GM19239 (cell line): ENCODE measurements at places on chromosomes 3 and 15.

DNA sequence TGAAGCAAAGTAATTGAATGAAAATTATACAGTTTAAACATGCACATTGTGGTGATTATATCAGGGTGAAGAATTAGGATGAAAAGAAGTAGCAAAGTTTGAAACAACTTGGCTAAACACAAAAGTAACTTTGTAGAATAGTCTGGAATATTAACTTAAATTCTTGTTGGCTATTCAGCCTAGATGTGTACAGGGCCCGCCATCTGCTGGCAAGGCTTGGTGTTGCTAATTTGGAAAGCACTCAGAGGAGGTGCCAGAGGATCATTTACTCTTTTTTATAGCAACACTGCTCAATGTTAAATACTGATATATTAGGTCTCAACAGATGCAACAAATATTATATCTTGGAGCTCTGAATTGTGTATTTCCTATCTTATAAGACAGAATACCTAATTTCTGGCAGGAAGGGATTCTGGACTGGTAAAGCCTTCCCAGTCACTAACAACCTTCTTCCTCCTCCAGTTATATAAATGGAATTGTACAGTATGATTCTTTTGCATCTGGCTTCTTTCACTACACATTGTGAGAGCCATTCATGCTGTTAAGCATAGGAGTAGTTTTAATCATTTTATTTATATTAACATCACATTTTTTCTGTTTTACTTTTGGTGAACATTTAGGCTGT is 36.1 kb downstream of the TTC23 start:
- DNase-seq: peak; percentile 27

DNA sequence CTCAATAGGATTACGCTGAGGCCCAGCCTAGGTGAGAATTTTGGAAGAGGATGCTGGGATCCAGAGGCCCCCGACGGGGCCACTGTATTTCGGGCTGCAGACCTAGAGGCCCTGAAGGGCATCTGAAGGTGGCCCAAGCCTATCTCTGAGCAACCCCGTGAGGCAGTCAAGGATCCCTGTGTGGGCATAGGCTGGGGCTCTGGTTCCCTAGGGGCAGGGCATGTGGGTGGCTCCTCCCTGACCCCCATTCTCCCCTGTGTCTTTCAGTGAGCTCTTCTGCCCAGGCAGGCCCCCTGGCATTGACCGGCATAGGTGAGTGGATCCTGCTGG is 216.0 kb downstream of the SNRPN start:
- no peak for DNase-seq

DNA sequence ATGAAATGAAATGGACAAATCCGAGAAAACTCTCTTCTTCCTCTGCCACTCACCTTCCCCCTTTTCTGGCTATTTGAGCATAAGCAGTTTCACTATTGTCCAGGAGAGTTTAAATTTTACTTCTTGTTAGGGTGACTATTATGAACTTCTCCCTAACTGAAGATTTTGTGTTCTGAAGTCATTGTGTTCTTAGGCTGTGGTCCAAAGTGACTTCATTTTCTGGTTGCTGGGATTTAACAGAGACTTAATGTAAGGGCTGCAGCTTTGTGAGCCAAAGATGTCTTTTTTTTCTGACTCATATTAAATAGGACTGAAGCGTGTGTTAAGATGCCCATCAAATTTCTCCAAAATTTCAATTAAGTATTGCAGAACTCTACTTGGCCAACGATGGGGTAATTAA is 46.5 kb upstream of the FSTL1 start:
- DNase-seq: no peak

GRCh38 chr3:118116991-118117390 is 917.7 kb downstream of the IGSF11 start:
- no peak for DNase-seq

GRCh38 chr3:185959609-185960521 is 22.1 kb upstream of the TRA2B start:
- DNase-seq: no peak

GRCh38 chr3:163561151-163561550 is 1517.1 kb downstream of the SI start:
- no peak for DNase-seq

- DNase-seq: no peak
These were observed 4.6 kb upstream of the NEIL1 start for GRCh38 chr15:75342221-75342620.

- DNase-seq: no peak
These were observed 1.4 kb downstream of the SETD5 start for GRCh38 chr3:9398700-9399336.

DNA sequence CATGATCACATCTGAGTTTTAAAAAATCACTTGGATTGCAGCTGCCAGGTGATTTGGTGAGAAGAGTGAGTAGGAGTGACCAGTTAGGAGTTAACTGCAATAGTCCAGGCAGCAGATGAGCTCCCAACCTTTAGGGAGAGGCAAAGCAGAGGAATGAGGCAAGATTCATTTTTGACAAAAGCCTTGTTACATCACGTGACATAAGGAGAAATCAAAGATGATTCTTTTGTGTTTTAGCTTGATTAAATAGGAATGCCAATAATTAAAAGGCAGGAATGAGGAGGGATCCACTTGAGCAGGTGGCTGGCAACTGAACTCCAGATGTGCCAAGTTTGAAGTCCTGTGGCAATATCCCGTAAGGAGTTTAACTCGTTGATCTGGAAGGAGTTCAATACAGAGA is 2.5 kb downstream of the GATM start:
- DNase-seq: no peak

DNA sequence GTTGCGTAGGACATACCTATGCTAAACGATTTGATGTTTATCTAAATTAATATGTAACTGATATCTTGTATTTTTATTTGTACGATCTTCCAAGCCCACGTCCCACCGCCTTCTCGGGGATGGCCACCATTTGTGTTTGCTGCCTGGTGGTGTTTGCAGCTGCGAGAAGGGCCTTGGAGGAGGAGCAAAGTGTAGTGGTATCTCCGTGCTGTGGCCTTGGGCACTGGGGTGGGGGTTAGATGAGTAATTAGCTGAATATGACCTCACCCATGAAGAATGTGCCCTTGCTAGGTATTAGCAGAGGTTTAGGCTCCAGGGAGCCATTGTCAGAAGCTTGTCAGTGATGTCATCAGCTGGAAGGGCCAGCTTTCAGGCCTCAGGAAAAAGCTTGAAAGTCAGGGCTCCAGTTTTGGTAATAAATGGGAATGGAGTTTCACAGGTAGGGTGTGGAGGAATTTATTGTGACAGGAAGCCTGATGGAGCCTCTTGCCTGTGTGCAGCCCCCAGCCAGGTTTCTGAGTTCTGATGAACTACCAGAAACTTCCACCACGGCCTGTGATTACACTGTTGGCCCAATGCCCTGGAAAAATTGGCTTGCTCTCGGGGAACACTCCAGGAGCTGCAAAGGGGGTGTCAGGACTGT is 41.0 kb downstream of the FLNB start:
- no peak for DNase-seq

DNA sequence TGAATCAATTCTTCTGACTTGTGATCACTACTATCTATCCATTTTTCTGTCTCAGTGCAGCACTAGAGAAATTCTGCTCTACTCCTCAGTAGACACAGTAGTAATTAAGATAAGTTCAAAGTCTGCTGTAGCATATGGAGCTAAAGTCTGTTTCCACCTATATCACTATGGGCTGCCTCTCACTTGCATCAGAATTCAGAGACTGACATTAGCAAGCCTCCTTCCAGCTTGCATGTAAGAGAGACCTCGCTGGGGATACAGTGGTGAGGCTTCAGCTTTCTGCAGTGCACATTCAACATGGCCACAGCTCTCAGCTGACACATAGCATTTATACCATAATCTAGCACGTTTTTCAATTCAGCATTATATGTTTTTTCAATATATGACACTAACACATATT is 217.0 kb downstream of the PLOD2 start:
- DNase-seq: no peak

- DNase-seq: no peak
These were observed 3.7 kb upstream of the CCR2 start for GRCh38 chr3:46350262-46350565.

GRCh38 chr3:51673802-51674654 is 3.0 kb downstream of the TEX264 start:
- DNase-seq: no peak

DNA sequence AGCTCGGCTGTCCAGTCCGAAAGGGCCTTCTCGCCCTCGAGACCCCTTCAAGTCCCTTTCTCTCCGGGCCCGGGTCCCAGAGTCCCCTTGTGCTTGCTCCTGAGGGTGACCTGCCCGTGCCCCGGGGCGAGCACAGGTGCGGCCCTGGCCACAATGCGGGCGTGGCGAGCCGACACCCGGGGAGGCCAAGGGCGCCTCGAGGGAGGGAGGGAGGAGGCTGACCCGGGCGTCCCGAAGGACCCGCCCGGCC is 810 bp upstream of the MEF2A start:
- peak; percentile 26 for DNase-seq

DNA sequence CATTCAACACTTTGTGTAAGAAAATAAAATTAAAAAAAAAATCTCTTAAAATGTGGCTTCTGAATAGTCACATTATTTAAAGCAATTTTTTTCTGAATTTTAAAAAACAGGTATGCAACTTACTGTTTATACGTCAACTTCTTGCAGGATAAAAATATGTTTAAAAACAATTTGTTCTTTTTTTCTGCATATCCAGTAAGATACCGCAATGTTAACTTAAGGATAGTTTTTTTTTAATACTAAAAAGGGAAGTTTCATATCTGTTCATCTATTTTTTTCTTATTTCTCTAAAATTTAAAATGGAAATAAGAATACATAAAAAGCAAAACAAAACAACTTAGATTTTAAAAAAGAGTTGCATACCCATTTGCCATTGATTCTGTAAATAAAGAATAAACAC is 27.4 kb downstream of the GOLIM4 start:
- DNase-seq: no peak

DNA sequence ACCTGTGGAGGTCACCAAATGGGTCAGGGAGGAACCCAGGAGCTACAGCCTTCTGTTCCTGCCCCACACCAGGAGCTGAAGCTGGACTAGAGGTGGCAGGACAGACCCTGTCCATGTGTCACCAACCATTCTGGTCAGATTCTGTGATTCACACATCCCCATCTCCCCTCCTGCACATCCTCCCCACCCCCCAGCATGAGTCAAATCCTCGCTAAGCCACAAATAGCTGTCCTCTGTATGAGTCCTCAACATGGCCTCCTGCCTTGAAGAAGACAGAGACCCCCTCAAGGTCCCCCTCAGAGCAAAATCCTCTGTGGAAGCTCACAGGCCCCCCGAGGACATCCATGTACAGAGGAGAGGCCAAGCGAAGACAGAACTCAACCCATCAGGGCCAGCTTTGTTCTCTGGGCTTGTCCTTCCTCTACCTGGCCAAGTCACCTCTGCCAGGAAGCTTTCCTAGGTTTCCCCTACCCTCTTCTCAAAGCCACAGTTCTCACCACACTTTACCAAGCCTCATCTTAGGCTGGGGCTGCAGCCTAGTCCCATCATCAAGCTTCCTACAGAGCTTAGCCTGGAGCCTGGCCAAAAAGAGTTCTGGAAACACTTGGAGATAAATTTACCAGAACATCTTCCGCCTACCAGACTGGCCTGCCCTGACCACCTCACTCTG is 17.1 kb downstream of the CACNA2D2 start:
- no peak for DNase-seq

DNA sequence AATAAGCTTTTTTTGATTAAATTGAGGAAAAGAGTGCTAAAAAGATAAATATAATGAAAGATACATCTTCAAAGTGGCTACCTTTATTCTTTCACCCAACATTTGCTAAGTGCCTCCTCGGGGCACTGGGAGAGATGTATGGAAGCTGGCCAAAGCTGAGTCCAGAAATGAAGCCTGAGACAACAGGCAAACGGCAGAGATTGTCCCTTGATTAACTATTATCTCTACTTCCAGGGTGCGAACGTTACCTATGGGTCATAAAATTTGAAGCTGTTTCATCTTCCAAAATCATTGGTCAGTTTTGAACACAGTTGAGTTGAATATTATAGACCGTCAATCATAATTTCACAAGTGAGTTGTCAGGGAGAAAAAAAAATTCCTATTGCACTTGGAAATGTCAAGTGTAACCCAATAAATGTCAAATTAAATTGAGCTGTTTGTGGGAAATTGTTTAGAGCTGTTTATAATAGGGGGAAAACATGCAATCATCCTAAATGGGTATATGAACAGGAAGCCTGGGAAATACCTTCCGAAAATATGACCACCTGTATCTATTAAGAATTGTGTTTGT is 73.9 kb downstream of the SUCLG2 start:
- no peak for DNase-seq

DNA sequence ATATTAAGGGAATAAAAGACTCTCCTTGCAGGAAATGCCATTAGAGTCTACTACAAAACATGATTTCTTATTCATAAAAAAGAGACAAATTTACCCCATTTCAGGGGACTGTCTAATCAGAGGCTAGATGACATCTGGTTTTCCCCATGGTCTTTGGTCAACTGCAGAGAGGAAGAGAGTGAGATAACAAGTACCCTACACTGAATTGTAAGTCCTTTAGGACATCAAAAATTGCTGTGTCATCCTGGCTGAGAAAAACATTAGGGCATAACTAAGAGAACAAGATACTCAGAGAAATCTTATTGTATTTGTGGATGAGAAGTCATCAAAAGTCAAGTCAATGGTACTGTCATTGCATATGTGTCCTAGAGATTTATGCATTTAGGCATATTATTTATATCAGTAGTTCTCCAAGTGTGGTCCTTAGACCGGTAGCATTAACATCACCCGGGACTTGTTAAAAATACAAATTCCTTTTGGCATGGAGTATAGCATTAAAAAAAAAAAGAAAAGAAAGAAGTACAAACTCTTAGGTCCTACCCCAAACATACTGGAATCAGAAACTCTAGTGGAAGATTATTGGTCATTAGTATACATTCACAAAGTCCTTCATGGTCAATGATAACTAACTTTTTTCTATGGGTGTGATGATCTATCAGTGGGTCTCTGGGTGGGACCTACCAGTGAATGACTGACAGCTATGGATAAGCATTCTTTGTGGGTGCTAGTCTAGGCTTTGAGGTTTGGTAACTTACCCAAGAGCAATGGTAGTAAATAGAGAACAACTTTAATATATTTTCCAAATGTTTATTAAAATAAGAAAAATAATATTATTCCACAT is 29.0 kb upstream of the TBC1D5 start:
- DNase-seq: no peak

DNA sequence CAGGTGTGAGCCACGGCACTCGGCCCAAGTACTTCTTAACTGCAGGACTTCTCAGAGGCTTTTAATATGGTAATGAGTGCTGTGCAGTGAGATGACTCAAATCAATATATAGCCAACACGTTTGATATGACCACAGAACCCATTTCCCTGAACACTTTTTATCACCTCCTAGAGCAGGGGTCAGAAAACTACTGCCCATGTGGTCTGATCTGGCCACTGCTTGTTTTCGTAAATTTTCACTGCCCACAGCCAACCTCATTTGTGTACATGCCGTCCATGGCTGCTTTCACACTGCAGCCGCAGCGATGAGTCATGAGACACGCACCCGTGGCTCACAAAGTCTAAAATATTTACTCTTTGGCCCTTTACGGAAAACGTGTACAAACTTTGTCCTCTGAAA is 179.2 kb downstream of the RORA start:
- no peak for DNase-seq
